Left ventricle myocardium inferior (tissue), 1 donor: ENCODE measurements at places on chromosomes 5 and 9. TPM values are rescaled to one million over a fixed set of nuclear protein-coding genes. Genes with fewer than 3 reads are reported as not detected.

Gene ANKRD18A
- 2.6 TPM for total RNA-seq

Gene ARL10
- total RNA-seq = 6.0 TPM

DNA sequence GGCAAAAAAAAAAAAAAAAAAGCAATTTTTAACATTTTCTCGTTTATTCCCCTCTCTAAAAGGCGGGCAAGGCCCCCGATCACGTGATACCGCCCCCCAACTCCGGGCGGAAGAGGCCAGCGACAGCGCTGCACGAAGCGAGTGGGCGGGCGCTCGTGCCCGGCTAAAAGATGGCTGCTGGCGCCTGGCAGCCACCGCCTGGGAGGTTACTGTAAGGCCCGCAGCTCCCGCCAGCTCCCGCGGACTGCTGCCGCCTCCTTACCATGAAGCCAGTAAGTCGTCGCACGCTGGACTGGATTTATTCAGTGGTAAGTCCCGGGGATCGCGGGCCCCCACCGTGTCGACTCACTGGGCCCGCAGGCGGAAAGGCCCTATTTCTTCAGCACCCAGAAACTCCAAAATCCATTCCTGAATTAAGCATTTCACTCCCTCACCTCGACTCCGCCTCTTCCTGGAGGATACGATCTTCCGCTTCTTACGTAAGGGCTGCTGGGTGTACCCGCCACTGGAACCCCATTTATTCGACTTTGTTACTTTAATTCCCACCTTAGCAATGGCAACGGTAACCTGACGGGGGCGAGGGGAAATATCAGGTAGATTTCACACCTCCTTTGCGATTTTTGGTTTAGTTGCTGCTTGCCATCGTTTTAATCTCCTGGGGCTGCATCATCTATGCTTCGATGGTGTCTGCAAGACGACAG lies at the start of the genes SMIM27 and TOPORS:
TSS of gene SMIM27 (plus strand) at position 156 of the 701 bp plus-strand sequence. CDS start at position 264, 108 bp downstream.
TSS of gene TOPORS (minus strand) at position 415 of the 701 bp plus-strand sequence. CDS start at position 265, 150 bp downstream.
- peak within 1 kb of the TSS; percentile 98 for H3K27ac ChIP-seq
- peak within 1 kb of the TSS; percentile 84 for H3K4me3 ChIP-seq
- peaks cover 53% of the 10 kb centered on the region for H3K4me1 ChIP-seq
- H3K36me3 ChIP-seq = no peaks in the 10 kb centered on the region
- H3K27me3 ChIP-seq = no peaks in the 10 kb centered on the region
- peak; percentile 91 for DNase-seq

DNA sequence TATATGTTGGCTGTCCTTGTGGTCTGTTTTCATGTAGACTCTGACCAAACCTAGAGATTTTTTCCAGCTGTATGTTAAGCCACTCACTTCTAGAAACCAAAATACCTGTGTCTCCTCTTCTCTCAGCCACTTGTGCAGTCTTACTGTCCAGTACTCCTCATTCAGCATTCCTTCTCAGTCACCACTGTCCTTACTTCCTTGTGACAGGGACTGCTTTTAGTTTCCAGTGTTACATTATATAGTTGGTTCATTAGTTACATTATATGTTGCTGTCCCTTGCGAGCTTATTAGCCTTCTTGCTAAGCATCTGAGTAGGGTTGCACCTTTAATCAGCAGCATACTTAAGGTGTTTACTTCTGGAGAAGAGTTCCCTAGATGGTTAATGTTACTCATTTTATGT lies 4.3 kb downstream of the ATP6V1G1 start:
- H3K4me3 ChIP-seq = no peak overlapping the region
- no peaks in the 10 kb centered on the region for H3K27me3 ChIP-seq
- H3K36me3 ChIP-seq = peaks cover 45% of the 10 kb centered on the region
- no peak for DNase-seq

- H3K4me3 ChIP-seq = no peak overlapping the region
- DNase-seq = peak; percentile 43
- H3K36me3 ChIP-seq = no peaks in the 10 kb centered on the region
- peak overlapping the region; percentile 66 for H3K27ac ChIP-seq
- peaks cover 15% of the 10 kb centered on the region for H3K4me1 ChIP-seq
- no peaks in the 10 kb centered on the region for H3K27me3 ChIP-seq
These were observed 45.4 kb downstream of the SPATA31C2 start for GRCh38 chr9:88092797-88093331.

Gene ERAP2
- total RNA-seq = 6.7 TPM

DNA sequence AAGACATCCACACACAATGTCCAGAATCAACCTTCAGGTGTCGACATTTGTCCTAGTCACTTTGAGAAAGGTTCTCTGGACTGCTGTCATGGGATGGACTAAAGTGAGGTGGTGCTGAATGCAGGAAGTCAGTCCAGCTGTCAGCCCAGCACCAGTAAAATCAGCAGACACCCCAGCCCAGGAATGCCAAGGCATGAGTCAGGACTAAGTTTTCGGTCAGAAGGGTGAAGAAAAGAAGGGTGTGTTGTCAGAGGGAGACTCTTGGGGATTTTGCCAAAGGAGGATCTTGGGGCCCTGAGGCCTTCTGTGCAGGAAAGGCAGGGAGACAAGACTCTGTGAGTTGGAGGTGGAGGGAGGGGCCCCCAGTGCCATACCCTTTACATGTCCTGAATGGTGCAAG lies 69.0 kb upstream of the XPA start:
- no peak for DNase-seq
- H3K4me1 ChIP-seq = no peaks in the 10 kb centered on the region
- peaks cover 74% of the 10 kb centered on the region for H3K27me3 ChIP-seq
- H3K27ac ChIP-seq = no peak overlapping the region
- no peaks in the 10 kb centered on the region for H3K36me3 ChIP-seq

Gene BOD1
- total RNA-seq = 48.7 TPM
